T-helper 1 cell (primary cell): ENCODE measurements at places on chromosomes 2 and 18.

DNA sequence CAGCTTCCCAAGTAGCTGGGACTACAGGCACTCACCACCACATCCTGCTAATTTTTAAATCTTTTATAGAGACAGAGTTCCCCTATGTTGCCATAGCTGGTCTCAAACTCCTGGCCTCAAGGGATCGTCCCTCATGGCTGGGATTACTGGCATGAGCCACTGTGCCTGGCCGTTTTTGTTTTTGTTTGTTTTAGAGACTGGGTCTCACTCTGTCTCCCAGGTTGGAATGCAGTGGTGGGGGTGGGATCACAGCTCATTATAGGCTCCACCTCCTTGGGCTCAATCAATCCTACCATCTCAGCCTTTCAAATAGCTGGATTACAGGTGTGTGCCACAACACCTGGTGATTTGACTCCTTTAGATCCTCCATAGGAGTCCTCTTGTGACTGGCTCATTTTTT, 19.5 kb upstream of the ZDBF2 start:
- no peak for DNase-seq

- no peak for DNase-seq
These were observed 125.2 kb upstream of the GAREM1 start for GRCh38 chr18:32595832-32596231.

DNA sequence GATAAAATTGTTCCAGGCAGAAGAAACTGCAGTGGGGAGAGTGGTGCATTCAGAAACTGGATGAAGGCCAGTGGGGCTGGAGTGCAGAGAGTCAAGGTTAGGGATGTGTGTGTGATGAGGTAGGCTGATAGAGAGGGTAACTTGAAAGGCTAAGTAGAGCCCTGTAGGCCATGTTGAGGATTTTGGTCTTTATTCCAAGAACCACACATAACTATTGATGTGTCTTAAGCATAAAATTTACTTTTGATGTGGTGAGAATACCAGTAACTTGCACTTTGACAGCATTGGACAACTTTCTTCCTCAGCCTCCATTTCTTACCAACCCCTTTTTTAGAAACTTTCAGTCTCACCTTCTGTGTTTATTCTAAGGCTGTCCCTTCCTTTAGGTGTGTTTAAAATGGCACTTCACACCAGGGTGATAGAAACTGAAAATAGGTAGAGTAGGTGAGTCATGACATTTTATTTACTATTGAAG, 22.6 kb downstream of the MTX2 start:
- DNase-seq = peak; percentile 10

DNA sequence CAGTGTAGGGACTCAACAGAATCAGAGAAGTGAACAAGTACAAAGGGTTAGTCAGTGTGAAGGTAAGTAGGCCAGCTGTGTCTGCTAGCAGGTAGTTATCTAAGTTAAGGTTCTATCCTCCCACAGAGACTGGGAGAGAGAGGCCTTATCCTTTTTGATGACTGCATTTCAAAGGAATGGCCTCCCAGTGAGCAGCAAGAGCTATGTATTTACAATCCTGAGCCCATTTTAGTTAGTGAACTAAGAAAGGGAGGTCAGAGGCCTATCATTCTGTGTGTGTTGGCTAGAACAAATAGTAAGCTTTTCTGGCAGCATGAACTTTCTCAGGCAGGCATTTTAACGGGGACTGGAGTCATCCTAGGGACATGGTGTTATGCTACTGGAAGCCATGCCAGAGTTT, 182.9 kb downstream of the VWC2L start:
- DNase-seq = no peak

DNA sequence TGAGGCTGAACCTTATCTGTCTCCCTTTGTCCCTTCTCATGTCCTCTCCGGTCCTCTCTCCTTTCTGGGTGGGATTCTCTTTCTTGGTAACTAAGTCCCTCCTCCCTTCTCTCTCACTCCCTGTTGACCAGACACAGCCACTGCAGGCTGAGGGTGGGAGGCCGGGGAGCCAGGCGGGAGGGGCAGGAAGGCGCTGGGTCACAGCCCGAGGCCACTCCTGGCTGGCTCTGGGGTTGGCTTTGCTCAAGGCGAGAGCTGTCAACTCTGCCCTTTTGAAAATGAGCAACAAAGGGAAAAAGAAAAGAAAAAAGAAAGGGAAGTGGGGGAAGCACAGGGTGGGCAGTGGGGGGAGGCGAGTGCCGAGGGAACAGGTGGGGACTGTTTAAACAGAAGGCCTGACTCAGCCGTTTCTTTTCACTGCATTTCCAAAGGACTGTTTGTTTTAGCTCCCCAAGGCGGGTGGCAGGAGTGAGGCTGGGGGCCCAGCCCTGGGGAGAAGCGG, 70.5 kb upstream of the IGFBP5 start:
- DNase-seq = no peak

DNA sequence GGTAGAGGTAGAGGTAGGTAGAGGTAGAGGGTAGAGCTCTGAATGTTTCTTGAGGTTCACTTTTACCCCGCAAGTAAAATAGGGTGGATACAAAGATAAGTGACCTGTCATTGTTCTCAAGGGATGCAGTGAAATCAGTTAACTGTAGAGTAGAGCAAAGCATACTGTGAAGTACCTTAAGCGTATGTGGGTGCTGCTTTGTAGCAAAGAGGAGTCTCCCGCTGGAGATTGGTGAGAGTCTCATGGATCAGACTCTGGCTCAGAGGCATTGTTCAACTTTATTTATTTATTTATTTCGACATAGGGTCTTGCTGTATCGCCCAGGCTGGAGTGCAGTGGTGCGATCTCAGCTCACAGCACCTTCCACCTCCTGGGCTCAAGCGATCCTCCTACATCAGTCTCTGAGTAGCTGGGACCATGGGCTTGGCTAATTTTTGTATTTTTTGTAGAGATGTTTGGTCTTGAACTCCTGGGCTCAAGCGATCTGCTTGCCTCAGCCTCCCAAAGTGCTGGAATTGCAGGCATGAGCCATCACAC, 38.7 kb downstream of the MTA3 start:
- no peak for DNase-seq

DNA sequence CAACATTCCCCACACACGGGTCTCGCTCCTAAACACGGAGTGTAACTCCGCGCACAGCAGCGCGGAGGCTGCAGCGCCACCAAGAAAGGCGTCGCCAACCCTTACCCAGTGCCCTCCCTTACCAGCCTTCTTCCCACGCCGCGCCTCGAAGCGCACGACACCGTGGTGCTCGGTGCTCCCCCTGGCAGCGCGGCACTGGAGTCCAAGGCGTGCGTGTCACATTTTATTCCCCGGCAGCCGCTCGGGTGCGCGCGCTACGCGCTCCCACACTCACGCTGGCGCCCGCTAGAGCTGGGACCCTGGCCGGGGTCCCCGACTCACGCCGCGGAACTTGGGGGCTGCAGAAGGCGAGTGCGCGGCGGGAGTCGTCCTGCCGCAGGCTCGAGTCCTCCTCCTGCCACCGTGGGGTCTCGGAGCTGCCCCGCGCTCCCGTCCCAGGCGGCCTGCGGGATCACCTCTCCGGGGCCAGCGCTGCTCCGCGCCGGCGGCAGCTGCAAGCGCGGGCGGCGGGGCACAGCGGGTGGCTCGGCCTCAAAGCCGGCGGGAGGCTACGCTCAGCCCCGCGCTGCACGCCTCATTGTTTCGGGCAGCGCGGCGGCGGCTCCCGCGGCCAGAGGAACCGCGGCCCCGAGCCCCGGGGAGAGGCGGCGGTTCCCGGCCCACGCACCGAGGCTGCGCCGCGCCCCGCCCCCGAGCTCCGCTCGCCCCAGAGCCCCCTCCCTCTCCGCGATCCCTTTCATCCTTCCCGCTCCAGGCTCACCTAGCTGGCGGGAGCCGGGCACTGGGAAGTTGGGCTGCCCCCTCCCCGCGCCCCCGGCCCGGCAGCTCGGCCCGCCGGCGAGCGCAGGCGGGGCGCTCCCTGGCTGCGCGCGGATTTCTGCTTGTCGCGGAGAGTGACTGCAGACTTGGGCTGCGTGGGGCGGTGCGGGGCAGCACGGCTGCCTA, at the start of gene ST6GAL2:
ST6GAL2 (minus strand) TSS at position 197 of the 945 bp plus-strand sequence. CDS start 42,190 bp downstream, outside the sequence.
- DNase-seq = no peak

DNA sequence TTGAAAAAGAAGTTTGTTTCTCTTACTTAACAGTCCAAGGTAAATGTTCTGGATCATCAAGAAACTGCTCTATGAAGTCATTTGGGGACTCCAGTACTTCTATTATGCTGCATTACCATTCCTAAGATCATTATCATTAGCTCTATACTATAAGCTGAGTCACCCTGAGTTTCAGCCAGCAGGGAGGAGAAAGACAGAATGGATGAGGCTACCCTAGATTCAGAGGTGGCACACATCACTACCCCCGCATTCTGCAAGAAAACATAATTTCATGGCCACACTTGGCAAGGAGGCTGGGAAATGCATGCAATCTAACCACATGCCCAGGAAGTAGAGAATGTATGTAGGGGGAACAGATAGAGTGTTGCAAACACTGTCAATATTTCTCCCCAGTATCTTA, 16.6 kb upstream of the LNPK start:
- DNase-seq = no peak

DNA sequence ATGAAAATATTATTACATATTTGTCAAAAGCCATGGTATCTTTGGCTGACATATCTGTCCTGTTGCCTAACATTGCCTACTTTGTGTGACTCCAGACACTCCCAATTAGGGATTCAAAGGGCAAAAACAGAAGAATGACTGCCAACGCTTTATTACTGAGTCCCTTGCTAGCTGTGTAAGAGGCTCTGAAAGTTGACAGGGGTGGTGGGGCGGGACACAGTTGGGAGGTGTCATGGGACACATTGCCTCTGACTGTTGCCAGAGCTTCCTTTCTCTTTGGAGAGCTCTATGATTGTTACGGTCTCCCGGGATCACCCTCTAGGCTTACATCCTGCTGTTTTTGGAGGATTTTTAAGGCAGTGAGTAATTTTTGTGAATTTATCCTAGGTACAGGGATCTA, 249.6 kb upstream of the ACVR2A start:
- no peak for DNase-seq

DNA sequence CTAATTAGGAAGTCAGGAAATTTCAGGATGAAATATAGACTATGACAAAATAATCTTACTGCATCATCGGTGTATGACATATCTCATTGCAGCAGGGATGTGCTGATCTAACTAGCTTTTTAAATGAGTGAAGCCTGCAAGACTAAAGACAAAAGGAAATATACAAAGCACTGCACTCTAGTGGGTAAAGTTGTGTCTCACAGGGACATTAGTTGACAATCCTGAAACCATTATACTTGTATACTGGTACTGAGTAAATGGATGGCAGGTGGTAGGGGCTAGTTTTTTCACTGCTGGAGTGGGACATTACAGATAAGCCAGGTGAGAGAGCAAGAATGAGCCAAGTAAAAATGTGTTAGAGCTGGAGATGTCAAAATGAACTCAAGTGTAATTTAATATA, 317.5 kb upstream of the RAB6C start:
- no peak for DNase-seq

DNA sequence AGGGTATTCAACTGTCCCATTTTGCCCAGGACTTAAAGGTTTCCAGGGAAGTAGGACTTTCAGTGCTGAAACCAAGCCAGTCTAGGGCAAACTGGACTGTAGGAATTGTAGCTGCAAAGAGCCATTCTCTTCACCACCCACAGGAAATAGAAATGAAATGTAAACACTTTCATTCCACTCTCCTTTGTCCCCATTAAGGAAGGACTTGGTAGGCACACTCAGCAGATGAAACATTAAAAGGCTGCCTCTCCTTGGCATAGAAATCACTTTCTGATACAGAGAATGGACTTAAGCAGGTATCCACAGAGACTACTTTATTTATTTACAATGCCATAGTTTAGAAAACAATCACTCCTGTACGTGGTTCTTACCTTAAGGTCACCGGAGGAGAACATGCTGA, 102.9 kb upstream of the CCDC195 start:
- no peak for DNase-seq

DNA sequence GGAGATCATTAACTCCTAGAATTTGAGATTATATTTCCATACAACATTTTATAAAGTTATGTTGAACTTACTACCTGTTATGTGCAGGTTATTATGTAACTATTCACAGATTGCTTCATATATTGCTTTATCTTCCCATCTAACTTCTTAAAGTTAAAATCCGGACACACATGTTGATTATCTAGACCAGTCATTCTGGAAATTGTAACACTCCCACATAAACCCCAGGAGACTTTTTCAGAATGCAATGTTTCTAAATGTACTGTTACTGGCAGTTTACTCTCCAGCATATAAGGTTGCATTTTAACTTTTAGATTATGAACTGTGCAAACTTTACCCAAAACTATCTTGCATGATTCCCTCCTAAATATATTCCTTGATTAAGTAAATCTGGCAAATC, 70.5 kb upstream of the FAM117B start:
- no peak for DNase-seq

- no peak for DNase-seq
These were observed 1456.1 kb upstream of the ACVR2A start for GRCh38 chr2:146388757-146389156.

DNA sequence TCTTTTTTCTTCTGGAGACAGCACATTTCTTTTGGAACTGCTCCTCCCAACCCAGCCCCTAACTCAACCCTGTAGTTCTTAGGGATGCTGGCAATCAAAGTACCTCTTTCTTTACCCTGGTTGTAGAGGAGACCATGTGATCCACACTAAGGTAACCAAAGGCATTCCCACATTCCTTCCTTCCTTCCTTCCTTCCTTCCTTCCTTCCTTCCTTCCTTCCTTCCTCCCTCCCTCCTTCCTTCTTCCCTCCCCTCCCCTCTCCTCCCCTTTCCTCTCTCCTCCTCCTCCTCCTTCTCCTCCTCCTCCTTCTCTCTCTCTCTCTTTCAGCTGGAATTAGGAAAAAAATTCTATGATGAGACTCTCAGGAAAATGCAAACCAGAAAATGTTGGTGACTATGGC, 13.8 kb upstream of the RAPH1 start:
- no peak for DNase-seq

DNA sequence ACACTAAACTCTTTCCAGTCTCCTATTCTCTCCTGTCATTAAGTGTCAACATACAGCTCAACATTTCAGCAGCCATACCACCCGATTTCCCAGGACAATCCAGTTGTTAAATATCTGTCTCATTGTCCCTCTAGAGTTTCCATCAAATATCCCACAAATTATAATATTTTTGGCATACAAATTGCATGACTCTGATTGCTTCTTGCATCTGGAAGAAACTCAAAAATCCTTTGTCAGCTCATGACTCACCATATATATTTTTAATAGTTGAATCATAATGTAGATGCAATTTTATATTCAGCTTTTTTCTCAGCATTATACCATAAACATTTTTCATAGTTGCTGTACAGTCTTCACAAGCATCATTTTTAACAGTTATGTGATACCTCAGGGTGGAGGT, 7.2 kb downstream of the SLC30A3 start:
- no peak for DNase-seq

GRCh38 chr2:24485197-24485596, 5.9 kb upstream of the NCOA1 start:
- DNase-seq = no peak
